HS-27A (cell line): ENCODE measurements at places on chromosomes 11 and 22.

GRCh38 chr11:131491503-131491902, 121.1 kb downstream of the NTM start:
- DNase-seq, result no peak

DNA sequence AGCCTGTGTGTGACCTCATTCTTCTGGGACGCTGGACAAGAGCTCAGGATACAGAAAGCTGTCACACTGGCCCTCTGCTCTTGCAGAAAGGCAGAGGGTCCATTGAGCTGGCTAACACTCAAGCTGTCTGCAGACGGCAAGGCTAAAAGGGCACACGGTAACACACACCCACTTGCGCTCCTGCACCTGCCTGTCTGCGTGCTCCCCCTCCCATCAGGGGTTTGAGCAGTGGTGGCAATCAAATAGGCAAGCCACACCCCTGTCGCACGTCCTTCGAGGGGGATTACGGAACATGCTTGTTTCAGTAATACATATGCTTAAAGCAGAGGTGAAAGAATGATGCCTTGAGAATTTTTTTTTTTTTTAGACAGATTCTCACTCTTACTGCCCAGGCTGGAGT, 7.1 kb upstream of the QSER1 start:
- no peak for DNase-seq

DNA sequence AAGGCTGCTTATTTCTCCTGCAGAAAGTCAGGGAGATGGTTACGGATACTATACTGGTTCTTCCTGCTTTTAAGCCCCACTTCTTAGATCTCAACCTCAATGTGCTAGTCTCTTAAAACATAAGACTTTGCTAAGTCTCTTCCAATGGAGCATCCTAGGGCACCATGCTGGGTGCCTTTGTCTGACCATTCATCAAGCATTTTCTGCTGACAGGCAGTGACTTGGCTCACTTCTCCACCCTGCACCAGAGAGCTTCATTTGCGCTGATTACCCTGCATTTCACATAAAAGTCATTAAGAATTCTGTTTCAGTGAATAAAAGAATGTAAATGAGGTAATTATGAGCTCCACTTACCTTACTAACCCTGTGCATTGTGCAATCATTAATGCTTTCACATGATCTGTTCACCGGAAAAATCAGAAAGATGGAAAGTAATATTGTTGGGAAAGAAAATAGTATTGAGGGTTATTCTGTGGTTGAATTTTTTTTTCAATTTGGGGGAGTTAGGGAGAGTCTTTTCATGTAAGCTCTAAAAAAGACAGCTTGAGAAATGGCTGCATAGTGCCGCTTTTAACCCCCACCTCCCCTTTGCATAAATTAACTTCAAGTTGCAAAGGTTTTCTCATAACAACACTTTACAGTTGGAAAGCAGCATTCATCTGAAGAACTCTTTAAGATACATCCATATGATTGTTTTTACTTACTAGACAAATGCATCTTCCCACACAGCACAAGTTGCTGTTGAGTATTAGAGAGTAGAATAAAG, 677.3 kb upstream of the KIRREL3 start:
- no peak for DNase-seq

- no peak for DNase-seq
Observed at GRCh38 chr11:43285826-43286225, 26.0 kb upstream of the API5 start.

- no peak for DNase-seq
Observed at GRCh38 chr22:49951000-49951677, 9.4 kb upstream of the PIM3 start.

- DNase-seq, result peak; percentile 91
Observed at GRCh38 chr11:68014157-68014946, 4.2 kb downstream of the ALDH3B1 start.

DNA sequence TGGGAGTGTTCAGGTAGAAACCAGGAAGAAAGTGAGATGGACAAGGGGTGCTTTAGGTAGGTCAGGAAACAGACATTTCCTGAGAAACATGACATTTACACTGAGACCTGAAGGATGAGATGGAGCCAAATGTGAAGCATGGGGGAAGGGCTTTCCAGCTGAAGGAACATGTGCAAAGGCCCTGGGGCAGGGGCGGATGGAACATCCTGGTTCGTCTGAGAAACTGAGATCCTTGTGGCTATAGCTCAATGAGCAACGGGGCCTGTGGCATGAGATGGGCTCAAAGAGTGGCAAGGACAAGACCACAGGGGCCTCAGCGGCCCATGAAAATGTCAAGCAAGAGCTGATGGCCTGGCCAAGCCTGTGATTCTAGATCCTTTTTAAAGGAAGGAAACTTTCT, 127.4 kb downstream of the DSCAML1 start:
- DNase-seq, result no peak

DNA sequence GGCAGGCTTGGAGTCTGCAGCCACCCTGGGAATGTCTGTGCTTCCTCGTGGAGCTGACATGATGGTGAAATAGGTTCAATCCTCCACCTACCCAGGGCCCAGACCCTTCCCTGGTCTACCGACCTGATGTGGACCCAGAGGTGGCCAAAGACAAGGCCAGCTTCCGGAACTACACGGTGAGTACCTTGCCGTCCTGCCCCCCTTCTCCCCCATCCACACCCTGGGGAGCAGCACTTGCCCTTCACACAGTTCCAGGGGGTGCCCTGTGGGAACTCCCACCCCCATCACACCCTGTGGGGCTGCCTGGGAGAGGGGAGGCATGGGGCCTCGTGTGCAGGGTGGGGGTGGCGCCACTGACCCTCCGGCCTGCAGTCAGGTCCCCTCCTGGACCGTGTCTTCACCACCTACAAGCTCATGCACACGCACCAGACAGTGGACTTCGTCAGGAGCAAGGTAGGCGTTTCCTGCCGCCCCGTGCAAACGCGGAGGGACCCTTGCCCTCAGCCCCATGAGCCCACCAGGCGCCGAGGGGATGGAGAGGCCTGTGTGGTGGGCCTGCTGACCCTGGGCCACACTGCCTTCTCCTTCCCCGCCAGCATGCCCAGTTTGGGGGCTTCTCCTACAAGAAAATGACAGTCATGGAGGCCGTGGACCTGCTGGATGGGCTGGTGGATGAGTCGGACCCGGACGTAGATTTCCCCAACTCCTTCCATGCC, 789 bp downstream of the MIOX start:
- no peak for DNase-seq

GRCh38 chr11:111429066-111429506, 50.0 kb upstream of the POU2AF1 start:
- peak; percentile 17 for DNase-seq

DNA sequence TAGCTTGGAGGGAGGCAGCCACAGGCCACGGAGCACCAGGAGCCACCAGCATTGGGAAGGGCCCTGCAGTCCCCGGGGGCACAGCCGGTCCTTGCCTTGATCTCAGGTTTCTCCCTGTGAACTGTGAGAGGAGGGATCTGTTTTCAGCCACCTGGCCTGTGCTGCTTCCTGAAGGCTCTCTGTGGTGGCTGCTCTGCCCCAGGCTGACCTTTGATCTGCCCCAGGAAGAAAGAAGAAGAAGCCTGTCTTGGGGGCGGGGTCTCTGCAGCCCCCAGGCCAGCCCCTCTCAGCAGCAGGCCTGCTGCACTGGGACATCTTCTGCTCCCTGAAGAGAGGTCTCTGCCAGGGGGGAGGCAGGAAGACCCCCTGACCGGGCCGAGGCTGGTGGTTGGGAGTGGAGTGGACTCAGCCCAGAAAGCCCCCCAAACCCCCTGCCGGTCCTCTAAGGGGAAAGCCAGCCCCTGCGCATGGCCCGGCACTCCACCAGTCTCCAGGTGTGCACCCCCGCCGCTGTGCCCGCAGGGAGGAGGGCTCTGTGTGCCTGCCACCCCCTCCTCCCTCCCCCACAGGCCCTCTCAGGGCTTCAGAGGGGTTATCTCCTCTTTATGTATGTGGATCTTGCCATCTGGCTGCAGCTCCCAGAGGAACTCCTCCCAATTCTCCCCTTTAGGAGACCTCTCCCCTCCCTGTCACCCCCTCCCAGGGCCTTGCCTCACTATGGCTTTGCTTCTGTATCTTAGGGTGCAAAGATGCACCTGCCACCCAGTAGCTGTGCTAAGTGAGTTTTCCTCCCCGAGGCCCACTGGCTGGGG, 675.3 kb downstream of the BRD1 start:
- DNase-seq, result no peak

GRCh38 chr11:64998690-64999431, 2.1 kb upstream of the BATF2 start:
- DNase-seq, result no peak

GRCh38 chr11:62535802-62536201, 10.8 kb downstream of the AHNAK start:
- DNase-seq, result no peak

DNA sequence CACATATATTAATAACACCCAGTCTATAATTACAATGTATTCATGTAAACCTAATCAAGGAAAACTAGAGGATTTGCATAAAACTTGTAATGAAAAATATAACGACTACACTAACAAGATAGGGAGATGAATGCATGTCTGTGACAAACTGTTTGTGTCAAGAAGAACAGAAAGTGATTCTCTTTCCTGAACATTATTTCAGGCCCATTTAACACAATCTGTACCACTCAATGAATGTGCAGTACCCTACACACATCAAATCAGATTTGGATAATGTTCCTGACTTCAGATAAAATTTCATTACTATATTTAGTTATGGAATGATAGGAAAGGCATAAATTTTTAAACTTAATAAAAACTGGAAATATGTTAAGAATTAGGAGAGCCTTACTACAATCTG, 93.1 kb downstream of the CADM1 start:
- no peak for DNase-seq

- no peak for DNase-seq
Observed at GRCh38 chr11:1879941-1880720, 11.6 kb downstream of the PRR33 start.

DNA sequence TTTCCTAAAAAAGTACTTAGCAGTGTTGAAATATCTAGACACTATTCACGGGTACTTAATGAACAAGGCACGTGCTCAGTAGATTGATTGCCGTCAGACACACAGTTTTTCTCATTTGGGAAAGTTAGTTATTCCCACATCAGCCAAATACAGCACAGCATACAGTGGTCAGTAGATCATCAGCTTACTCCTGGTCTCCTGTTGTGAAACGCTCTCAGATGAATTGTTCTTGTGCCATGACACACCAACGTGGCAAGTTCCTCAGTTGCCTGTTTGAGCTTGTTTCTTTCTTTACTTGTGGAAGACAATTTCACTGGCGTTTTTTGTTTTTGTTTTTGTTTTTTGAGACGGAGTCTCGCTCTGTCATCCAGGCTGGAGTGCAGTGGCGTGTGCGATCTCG, 8.6 kb downstream of the TAB1 start:
- DNase-seq, result no peak

DNA sequence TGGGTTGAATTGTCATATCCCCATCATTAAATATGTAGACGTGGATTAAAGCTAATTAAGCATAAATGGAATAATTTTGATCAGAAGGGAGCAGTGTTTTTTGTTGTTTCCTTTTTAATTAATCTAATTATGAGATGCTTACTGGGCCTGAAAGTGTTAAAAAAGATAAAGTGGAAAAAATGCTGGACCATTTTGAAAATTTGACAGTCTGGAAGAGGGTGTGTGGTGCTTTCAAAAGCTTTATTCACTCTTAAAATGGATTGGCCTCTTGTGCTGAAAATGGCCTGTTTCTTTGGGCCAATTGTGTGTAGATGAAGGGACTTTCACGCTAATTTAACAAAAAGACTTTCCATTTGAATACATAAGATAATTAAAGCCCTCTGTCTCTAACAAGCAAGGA, 1.8 kb downstream of the TNRC6B start:
- no peak for DNase-seq
